ENCODE measurements at places on chromosomes 4 and X.

DNA sequence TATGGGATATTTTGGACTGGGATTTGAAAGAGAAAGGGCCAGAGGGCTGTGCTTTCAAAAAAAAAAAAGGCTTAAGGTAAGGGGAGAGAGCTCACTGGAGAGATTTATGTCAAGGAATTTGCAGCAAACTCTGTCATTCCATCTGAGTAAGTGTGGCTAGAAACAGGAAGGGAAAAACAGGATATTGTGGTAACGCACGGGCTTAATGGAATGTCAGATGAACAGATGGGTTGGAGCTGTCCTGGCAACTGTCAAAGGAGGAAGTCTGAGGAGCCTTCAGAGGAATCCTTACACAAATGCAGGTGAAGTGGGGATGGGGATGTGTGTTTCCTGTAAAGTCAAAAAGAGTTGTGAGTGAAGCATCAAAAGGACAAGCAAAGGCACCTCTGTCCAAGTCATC, 15.1 kb upstream of the NKX3-2 start:
- DNase-seq = no peak

DNA sequence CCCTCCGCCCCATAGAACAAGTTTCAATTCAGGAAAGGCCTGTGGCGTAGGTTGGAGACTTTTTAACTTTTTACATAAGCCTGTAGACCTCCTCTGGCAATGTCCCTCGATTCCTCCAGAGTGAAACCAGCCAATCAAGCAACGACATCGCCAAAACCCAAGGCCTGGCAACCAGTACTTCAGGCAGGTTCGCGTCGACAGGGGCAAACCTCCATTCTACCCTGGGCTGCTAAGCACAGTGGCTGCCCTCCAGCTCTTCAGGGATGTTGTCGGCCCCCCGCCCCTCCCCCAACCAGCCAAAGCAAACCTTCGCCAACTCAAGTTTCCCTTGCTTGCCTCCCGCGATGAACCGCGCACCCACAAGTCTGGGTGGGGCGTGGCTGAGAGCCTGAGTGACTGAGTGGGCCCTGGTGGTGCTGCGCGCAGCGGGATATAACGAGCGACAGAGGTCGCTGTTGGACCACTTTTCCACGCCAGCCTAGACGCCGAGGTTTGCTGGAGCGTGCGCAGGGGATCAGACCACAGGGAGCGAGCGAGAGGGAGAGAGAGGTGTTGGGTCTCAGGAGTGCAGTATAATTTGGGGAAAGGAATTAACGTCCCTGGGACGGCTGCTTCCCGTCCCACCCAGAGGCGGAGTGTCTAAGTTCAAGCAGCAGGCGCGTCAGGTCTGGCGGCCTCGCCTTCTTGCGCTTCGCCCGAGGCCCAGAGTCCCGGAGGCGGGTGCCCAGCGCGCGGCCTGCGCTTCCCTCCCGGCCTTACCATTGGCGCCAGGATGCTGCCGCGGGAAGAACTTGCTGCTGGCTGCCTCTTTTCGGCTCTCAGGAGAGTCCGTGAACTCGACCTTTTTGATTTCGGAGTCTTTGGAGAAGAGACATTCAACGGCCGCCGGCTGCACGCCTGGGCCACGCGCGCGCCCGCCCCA, 9.0 kb upstream of the PITX2 start:
- DNase-seq = peak; percentile 94

DNA sequence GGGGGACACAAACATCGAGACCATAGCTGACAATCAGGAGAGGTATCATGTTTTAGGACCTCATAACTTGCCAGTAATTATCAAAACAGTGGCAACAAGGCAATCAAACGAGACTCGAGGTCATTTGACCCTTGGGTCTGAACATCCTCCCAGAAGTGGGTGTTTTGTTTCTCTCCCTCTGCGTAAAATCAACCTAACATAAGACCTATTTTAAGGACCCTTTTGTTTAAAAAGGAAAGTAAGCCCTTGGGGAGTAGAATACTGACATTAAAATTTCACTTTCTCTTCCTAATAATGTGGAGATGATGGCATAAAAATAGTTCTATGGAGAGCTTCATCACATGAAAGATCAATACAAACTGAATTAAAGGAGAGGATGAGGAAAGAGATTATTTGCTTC, 106.2 kb upstream of the PUDP start:
- no peak for DNase-seq

- no peak for DNase-seq
These were observed 375.6 kb downstream of the FBXW7 start for GRCh38 chr4:152160225-152160800.

GRCh38 chrX:11386812-11387211, 93.6 kb downstream of the AMELX start:
- no peak for DNase-seq

DNA sequence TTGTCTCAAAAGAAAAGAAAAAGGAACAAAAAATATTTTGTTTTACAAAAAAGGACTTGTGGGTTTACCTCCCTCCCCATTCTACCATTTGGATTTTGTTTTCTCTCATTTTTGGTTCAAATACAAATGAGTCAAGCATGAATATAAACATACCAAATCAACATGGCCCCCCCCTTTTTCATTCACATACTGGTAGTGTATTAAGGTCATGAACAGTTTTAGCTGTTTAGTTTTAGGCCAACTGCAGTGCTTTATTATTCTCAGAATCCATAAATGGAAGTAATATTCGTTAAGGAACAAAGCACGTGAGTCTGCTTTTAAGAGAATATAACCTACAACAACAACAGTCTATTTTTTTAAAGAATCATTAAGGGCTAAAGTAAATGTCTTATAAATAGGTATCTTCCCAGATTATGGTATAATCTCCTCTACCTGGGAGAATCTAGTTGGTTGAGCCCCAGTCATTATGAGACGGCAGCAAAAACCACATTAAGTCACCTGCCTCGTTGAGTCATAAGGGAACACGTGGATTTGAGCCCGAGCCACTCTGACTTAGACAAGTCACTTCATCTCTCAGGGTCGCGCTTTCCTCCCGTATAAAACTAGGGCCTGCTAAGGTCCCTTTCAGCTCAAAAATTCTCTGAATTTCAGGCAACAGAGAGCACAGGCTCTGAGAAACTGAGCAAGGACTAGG, 26.7 kb downstream of the BCLAF3 start:
- no peak for DNase-seq

DNA sequence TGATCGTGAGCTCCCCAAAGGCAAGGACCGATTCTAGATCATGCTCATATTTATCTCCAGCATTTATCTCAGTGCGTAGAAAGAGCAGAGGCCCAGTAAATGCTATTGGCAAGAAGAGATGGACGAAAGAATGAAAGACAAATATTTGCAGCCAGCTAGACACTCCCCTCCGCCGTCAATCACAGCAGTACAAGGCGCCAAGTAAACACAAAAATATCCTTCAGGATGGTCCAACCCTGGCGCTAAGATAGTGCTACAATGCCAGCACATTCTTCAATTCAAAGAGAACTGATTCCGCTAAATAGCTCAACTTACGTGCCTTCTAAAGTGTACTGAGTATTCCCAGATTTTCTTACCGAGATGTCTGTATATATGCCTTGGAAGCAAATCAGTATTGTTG, 114.5 kb downstream of the DDX53 start:
- no peak for DNase-seq

- DNase-seq = no peak
These were observed 88.5 kb upstream of the CXorf66 start for GRCh38 chrX:140053846-140054245.

DNA sequence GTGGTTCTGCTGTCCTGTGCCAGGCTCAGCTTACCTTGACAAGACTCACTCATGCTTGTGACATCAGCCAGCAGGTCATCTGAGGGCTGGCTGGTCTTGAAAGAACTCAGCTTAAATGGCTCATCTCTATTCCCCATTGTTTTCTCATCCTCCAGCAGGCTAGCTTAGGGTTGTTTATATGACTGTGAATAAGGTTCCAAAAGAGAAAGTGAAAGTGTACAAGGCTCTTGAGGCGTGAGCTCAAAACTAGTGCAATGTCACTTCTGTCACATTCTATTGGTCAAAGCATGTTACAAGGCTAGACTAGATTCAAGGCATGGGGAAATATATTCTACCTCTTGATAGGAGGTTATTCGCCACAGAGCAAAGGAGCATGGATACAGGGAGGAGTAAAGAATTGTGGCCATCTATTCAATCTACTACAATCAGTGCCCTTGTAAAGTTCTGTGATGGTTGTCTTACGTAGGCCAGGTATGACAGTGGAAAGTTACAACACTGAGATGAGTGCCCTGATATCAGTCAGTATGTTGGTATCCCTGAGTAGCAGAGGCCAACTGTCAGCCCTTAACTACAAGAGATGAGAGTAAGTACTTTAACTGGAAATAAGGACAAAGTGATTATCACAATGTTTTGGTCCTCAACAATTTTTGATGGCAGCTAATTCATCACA, 19.8 kb upstream of the TMLHE start:
- DNase-seq = no peak

GRCh38 chr4:73034896-73035295, 34.6 kb downstream of the COX18 start:
- DNase-seq = no peak

DNA sequence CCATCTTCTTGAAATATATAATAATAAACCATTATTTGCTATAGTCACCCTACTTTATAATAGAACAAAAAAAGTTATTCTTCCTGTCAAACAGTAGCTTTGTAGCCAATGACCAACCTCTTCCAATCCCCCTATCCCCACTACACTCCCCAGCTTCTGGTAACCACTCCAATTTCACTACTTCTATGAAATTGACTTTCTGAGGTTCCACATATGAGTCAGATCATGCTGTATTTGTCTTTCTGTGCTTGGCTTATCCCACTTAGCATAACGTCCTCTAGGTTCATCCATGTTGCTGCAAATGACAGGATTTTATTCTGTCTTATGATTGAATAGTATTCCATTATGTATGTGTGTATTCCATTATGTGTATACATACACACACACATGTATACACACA, 809.7 kb upstream of the NDST4 start:
- DNase-seq = no peak

GRCh38 chrX:21655901-21656586, 2.1 kb downstream of the KLHL34 start:
- DNase-seq = peak; percentile 45

- DNase-seq = no peak
These were observed 13.7 kb upstream of the PIGA start for GRCh38 chrX:15349046-15349445.

DNA sequence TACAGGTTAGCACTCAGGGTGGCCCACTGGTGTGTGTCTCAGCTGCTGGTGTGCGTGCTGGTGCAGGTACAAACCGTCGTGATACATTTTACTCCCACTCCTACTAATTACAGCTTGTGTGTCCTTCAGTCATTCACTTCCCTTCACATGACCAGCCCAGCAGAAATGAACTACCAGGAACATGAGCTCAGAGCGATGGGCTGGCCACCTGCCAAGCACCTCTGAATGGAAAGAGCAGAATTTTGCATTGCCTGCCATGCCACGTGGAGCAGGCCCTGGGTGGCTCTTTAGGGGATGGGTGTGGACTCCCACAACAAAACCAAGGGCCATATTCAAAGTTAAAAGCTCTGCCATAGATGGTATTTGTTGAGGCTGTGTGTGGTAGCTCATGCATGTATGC, 58.9 kb upstream of the PGM2 start:
- no peak for DNase-seq

DNA sequence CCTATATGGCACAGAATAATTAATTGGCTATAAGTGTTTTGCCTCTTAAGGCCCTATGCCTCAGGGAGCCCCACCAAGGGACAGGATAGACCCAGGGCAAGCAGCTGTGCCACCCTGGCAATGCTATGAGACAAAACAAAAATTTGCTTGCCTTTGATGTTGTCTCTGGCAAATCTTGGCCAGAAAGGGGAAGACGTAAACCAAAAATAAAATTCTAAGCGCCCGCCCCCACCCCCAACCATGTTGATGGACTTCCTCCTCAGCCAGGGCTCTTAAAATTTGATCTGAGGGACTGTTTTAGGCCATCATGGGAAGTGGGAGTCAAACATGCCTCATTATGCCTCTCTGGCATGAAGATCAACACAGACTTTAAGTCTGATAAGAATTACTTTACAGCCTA, 130.5 kb upstream of the APOOL start:
- no peak for DNase-seq

- no peak for DNase-seq
These were observed 2.8 kb upstream of the PRDX4 start for GRCh38 chrX:23664496-23664895.

DNA sequence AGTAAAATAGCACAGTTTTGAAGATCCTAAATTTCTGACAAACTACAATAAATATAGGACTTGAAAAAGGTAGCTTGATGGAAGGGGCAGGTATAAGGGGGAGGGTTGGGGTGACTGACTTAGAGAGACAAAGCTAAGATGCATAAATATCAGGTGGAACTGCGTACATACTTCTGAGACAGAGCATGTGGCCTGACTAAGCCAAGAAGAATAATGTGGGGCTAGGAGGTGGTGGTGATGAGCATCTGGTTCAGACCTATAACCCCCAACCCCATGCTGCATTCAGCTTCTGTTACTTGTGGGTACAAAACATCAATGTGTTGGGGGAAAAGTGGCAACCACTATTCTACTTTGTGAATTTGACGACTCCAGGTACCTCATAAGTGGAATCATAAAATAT, 19.8 kb downstream of the USP9X start:
- no peak for DNase-seq

- no peak for DNase-seq
These were observed 19.7 kb upstream of the MSN start for GRCh38 chrX:65647801-65648200.

DNA sequence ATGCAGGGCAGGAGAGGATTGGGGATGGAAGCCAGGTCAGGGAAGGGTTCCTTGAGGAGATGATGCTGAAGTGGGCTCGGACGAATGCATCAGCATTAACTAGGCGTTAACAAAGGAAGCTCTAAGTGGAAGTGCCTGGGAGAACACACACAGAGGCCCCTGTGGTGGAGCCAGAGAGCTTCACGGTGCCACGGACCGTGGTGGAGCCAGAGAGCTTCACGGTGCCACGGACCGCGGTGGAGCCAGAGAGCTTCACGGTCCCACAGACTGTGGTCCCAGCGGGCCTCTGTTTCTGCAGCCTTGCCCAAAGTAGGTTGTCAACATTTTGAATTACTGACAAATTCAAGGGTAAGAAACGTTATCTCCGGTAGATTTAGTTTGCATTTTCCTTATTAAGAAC, 48.3 kb downstream of the TRIML2 start:
- DNase-seq = no peak

- DNase-seq = no peak
These were observed 108.1 kb upstream of the GK2 start for GRCh38 chr4:79516114-79516513.

DNA sequence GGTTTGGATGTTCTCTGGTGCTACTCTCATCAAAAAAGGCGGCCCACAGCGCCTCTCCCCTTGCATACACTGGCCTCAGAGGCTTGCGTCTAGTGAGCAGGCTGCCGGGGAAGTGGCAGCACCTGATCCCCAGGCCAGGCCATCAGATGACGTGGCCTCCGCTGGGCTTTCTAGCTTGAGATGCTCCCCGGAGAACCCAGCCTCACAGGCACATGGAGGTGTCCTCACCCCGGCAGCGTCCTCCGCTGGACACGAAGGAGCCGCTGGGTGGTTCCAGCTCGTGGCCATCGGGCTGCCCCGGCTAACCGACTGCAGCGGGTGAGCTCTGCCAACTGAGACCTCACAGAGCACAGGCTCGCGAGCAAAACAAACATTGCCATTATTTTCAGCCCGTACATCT, 12.8 kb downstream of the IRAK1 start:
- no peak for DNase-seq

GRCh38 chrX:130091980-130092522, 18.2 kb downstream of the ELF4 start:
- DNase-seq = no peak

Data from right kidney (tissue), 9 donors.